CD8-positive, alpha-beta memory T cell (primary cell): ENCODE measurements at places on chromosomes 4 and X. TPM values are rescaled to one million over a fixed set of nuclear protein-coding genes. Genes with fewer than 3 reads are reported as not detected.

Gene SMIM31
- not detected for total RNA-seq

Gene POU4F2
- not detected for total RNA-seq

GRCh38 chr4:70670332-70671014 lies 4.2 kb upstream of the JCHAIN start:
- DNase-seq, result no peak

DNA sequence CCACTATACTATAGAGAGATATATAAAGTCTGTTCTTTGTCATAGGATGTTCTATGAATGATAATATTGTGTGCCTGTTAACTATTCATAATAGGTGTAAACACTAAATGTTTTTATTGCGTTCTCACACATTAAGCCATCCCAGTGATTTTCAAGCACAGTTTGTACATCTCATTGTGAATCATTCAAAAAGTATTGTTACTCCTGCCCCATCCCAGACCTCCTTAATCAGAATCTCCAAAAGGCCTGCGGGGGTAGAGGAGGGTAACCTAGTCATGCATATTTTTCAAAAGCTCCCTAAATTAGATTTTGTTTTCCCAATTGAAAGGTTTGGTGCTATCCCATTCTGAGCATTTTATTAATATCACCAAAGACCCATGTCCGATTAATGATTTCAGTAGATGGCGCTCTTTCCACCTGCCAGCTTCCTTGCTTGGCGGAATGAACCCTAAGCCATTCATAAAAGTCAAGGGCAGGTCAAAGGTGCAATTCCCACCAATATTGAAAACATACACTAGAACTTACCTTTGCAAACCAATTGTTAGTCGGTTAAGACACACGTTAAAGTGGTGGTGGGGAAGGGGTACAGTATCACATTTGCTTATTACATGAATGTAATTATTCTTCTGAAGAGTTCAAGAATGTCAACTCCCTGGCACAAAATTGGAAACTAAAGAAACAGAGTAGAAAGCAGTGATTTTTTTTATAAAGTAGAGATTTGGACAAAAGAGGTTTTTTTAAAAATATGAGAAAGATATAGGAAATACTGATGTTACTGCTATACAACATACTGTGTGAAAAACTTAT lies 5.8 kb upstream of the TET2 start:
- peak; percentile 29 for DNase-seq

- DNase-seq, result no peak
These were observed 147.9 kb upstream of the FGF13 start for GRCh38 chrX:138859421-138859820.
